ENCODE measurements at places on chromosomes 16 and 17.

DNA sequence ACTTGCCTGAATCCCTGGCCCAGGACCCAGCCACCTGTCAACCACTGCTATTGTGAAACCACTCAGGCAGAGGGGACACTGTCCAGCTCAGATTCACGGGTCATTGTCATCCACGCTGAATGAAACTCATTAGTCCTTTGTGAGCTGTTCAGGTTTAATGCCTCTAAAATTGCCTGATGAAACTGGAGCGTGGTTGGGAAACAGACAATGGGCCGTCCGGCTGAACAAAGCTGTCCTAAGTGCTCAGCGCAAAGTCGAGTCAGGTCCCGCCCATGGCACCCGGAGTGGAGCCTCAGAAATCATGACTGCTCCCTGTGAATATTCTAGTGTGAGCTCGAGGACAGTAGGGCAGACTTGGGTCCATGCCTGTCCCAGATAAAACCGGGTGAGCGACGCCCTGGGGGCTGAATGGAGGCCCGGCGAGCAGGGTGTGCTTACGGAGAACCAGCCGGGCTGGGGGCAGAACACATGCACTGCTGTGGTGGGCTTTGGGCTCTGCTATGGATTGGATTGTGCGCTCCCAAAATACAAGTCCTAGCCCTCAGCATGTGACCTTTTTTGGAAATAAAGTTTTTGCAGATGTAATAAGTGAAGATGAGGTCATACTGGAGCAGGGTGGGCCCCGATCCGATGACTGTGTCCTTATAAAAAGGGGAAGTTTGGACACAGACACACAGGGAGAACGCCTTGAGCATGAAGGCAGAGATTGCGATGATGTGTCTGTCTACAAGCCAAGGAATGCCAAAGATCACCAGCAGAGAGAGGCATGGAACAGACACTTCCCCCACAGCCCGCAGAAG lies 12.9 kb upstream of the CMIP start:
- peak; percentile 76 for DNase-seq

GRCh38 chr17:82817947-82818346 lies 21.9 kb downstream of the ZNF750 start:
- no peak for DNase-seq

- no peak for DNase-seq
Observed at GRCh38 chr16:74202009-74202408, 94.6 kb upstream of the PSMD7 start.

DNA sequence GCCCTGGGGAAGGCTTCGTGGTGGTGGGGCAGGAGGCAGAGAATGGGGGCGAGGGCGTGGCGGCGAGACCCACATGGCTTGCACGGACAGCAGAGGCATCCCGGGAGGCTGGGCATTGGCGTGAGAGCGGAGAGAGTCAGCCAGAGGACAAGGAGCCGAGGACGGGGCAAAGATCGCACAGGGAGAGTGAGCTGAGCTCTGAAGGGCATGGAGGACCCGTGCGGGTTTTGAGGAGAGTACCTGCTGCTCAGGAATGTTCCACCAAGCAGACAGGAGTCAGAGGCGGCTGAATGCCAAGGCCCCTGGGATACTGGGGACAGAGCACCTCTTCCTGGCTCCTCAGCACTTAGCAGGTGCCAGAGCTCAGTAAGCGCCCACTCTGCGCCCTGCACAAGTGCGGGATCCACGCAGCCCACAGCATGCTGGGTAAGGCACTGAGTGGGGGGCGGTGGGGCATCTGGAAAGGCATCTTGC lies 47.8 kb downstream of the ARHGAP27 start:
- no peak for DNase-seq

DNA sequence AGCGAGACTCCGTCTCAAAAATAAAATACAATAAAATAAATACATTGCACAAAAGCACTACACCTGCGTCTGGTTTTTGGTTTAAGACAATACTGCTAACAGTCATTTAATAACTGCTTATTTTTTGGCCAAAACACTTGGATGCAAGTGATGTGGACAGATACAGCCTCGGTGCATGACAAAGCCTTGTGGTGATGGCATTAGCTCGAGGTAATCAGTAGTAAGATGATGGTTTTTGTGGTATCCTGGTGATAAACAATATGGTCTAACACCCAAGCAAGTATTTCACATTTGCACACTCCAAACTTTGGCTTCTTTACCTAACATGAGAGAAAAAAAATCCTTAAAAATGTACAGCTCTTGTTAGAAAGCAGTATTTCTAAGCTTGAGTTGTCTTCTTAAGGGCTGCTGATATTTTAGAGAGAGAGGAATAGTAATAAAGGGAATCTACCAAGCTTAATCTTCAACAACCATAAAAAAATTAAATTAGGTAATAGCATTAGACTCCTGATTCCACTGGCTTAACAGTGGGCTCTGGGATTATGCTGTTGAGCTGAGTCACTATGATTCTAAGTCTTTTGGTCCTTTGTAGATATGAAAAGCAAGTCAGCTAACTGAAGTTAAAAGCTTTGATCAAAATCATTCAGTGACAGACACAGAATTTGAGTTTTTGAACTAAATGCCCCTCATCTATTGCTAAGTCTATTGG lies 111.1 kb downstream of the VPS53 start:
- DNase-seq, result no peak
